ENCODE measurements at places on chromosomes 3 and 15. TPM values are rescaled to one million over a fixed set of nuclear protein-coding genes. Genes with fewer than 3 reads are reported as not detected.

DNA sequence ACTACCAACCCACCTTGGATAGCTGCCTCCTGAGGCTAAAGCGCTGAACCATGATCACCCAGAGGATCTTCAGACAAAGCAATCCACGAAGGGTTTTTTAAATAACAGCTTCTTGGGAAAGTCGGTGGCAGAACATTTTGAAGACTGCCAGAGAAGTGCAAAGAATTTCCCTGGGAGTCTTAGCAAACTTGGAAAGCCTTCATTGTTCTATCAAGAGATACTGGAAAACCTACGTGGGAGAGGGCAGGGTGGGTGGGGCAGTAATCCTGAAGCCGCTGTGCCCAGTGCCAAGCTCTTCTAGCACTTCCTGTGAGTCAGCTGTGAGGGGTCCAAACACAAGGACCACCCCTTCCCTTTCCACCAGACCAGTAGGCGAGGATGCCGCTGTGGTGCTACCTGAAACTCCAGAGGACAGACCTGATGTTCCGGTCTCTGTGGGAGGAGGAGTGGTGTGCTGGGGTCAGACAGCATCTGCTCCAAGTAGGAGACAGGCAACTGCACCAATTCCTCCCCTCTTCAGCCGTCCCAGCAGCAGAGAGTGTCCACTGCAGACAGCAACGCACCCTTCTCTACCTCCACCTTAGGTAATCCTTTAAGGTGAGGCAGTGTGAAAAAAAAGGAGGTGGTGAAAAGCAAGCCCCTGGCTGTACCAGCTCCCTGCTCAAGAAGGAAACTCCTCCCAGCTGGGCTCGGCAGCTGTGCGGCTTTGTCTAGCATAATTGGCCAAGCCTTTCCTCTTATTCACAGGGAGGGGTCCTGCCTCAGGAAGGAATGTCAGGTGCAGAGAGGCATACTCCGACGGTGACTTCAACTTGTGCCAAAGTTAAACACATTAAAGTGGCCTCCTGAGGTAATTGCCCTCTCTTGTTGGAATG is 99.0 kb downstream of the TMCC1 start:
- no peak overlapping the region for H3K4me3 ChIP-seq
- DNase-seq, result peak; percentile 22
- H3K27me3 ChIP-seq, result no peaks in the 10 kb centered on the region
- H3K4me1 ChIP-seq, result peaks cover 9% of the 10 kb centered on the region
- no peaks in the 10 kb centered on the region for H3K36me3 ChIP-seq

CYP1A1 gene
- total RNA-seq, result not detected

DUOX2 gene
- not detected for total RNA-seq

SLC35G2 gene
- total RNA-seq, result 9.1 TPM

DNA sequence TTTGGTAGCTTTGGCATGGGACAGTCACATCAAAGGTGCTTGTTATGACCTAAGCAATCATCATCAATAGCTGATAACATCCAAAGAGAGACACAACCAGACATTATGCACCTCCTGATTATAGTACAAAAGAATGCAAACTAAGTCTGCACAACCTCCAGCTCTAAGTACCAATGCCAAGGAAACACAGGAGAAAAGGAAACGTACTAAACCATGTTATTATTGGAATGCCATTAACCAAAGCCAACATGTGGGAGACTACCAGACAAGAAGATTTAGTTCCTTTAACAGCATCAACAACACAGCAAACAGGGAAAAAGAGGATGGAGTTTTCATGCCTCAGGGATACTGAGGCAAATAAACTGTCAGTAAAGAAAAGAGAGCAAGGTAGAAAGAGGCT is 61.4 kb downstream of the CD47 start:
- DNase-seq, result no peak
- no peak overlapping the region for H3K4me3 ChIP-seq
- no peaks in the 10 kb centered on the region for H3K27me3 ChIP-seq

DNA sequence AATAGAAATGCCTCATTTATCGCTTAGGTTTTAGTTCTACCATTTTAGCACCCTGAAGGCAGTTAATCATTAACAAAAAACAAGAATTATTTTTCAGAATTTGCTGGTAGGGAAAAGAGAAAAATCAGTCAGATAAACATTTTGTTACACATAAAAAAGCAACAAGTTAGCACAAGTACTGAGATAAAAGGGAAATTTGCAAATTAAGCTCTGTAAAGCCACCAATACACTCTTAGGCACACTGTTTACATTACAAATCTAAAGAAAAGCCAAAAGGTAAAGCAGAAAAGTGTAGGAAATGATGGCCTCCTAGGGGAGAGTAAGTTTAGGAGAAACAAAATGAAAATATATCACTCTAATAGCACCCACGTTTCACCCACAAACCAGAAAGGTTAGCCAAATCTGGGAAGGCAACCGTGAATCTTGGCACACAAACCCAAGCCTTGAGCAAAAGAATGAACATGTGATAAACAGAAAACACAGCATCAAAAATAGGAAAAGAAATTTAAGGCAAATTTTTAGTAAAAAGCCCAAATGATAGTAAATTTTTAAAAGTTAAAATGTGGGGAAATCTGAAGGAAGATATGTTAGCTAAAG is 1.6 kb upstream of the SATB1 start:
- no peaks in the 10 kb centered on the region for H3K36me3 ChIP-seq
- no peaks in the 10 kb centered on the region for H3K4me1 ChIP-seq
- H3K27ac ChIP-seq, result no peak overlapping the region
- no peak overlapping the region for H3K4me3 ChIP-seq
- DNase-seq, result no peak

Data from uterus (tissue), 4 donors.